ENCODE measurements at places on chromosomes 5 and 9.

DNA sequence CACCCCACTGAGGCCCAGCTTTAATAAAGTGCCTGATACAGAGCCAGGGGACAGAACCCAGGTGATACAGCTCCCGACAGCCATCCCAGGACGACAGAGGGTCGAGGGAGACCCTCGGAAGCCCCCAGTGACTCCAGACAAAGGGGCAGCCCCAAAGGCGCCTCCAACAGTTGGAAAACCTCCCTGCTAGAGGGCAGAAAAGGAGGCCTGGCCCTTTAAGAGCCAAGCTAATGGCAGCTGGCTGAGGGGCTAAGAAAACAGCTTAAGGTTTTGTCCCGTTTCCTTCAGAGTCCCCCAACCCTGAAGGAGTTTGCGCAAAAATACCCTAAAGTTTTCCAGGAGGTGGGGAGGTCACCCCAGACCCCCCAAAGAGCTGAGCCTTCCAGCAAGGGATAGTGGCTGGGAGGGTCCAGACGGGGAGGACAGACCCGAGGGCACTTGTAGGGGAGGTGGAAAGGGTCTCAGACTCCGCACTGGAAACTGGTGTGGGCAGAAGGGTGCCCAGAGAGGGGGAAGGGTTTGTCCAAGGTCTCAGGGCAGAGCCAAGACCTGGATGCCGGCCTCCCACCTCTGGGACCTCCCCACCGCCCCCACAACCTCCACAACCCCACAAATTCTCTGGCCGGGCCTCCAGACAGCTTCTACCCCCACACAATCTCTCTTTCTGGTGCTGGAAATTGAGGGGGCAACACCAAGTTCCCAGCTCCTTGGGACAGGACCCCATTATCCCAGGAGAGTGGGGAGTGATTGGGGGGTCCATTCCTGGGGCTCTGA lies 8.2 kb upstream of the AK1 start:
- DNase-seq: no peak

- no peak for DNase-seq
These were observed 10.9 kb downstream of the PHF2 start for GRCh38 chr9:93587284-93587650.

- DNase-seq: no peak
These were observed 36.6 kb upstream of the ANKH start for GRCh38 chr5:14908172-14908571.

- no peak for DNase-seq
These were observed 93.0 kb upstream of the ZNF608 start for GRCh38 chr5:124839371-124839998.

- DNase-seq: no peak
These were observed 148.8 kb downstream of the MACIR start for GRCh38 chr5:103407402-103407801.

- no peak for DNase-seq
These were observed 226.8 kb downstream of the TMEM167A start for GRCh38 chr5:82850393-82850792.

GRCh38 chr9:107108342-107109130 lies 174.5 kb upstream of the RAD23B start:
- no peak for DNase-seq

DNA sequence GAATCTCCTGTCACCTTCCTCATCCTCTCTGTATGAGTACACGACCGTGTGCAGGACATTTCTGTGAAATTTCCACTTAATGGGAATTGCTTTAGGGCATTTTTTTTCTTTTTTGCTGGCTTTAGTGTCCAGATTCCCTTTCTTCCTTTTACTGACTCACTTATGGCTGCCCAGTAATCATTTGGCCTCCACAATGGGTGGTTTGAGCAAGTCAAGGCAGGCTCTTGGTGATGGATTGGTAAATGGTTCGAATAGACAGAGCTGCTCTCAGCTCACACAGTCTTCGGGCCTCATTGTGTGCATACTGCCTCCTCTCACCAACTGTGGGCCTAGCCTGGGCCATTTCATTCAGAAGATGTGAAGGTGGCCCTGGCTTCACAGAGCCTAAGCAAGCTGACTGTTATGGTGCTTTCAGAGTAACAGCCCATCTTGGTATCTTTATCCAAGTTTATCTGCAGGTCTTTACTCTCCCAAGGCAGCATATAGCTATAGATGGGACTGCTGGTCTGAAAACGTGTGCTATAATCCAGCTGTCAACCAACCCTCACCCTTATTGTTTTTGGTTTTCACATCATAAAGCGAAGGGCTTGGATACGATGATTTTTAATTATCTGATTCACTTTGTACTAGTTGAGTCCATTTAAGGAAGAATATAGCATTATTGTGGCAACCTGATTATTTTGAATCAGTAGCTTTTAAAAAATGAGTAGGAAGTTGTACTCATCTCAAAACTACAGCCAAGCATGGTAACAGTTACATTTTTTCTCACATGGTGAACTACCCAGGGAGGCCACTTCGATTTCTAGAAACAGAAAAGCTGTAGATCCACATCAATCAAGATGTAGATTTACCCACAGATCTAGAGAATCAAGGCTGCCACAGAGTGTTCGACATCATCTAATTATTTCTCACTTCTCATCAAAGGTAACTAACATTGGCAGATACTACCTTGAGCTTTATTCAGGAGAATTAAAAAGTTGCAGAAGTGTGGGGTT lies 50.4 kb upstream of the CKMT2 start:
- DNase-seq: no peak

GRCh38 chr9:121324316-121324715 lies 45.7 kb downstream of the STOM start:
- no peak for DNase-seq

DNA sequence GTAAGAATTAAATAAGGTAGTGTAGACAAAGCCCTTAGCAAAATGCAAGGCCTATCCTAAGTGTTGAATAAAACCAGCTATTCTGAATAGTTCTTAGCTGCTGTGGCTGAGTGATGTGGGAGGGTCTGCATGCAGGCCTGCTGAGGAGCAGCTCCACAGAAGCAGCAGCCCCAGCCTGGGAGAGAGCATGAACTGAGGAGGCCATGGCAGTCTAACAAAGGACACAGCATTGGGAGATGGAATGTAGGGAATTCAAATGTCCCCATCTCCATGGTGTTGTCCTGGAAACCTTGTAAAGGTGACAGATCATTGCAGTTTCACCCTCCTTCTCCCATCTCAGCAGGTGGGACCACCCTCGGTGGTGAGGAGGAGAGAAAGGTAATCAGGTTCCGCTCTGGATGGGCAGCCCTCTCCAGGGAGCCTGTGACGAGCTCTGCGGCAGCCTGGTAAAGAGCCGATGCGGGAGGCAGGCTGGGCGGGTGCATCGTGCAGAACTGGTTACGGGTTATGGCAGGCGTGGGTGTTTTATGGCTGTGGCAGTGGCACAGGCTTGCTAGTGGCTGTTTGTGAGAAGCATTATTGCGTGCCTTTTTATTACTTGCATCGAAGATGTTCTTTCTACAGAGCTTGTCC lies 199.9 kb upstream of the GLRA1 start:
- no peak for DNase-seq

- no peak for DNase-seq
These were observed 34.3 kb downstream of the PARP8 start for GRCh38 chr5:50700706-50701105.

DNA sequence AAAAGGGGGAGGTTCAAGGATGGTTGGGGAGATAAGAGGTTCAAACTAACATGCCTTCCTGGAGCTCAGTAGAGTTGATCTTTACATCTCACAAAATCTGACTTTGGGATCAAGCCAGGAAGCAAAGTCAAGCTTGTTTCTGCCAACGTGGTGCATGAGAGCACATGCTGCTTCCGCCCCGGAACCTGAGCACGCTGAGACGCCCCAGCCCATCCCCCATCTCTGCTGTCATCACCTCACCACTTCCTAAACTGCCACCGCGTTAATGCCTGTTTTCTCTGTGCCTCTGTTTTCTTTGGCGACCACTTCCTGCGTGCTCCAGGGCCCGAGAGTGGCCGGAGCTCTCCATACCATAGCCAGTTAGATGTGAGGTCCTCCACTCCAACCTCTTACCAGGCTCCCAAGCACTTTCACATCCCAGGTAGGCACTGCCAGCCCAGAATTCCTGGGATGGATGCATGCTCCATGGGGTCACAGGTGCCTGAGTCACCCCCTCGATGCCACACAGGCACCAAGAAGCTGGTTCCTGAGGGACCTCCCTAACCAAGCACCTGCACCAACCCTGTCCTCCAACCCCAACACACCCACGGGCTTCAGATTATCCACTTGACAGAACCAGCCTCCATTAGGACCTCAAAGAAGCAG lies 31.2 kb upstream of the AFAP1L1 start:
- peak; percentile 62 for DNase-seq

DNA sequence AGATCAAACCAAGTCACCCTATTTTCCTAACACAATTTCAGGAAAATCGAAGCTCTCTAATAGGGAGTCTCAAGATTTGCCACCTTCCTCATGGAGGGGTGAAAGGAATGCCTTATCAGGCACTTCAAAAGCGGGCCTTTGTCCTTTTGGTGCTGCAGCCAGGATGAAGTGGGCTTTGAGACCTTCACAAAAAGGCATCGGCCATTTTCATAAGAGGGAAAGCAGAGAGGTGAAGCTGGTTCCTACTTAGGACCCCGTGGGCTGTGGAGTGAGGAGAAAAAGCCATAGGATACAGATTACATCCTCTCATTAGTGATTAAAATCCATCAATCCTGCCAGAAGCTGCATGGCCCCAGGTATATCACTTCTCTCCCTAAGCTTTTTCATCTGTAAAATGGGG lies 859 bp downstream of the CDKN2AIPNL start:
- no peak for DNase-seq

GRCh38 chr9:75382126-75382525 lies 293.8 kb downstream of the OSTF1 start:
- no peak for DNase-seq

- no peak for DNase-seq
These were observed 80.5 kb upstream of the EPB41L4B start for GRCh38 chr9:109401169-109401989.

- no peak for DNase-seq
These were observed 24.6 kb downstream of the APC start for GRCh38 chr5:112762113-112762810.

- no peak for DNase-seq
These were observed 55.7 kb upstream of the FANCC start for GRCh38 chr9:95373069-95373681.

DNA sequence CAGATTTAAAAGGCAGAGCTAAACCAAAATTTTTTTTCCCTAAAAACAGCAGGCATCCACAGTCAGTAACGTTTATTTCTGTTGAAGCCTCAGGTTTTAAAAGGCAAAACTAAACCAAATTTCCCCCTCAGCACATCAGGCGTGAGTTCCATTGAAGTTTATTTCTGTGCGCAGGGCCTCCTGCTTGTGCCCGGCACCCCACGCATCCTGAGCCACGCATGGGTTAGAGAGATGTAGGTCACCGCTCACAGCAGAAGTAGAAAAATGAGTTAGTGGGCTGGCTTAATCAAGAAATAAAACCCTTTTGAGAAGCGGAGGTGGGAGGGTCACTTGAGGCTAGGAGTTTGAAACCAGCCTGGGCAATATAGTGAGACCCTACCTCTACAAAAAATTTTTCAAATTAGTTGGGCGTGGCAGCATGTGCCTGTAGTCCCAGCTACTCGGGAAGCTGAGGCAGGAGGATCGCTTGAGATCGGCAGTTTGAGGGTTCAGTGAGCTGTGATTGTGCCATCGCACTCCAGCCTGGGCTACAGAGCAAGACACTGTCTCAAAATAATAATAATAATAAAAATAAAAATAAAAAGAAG lies 75.6 kb upstream of the SPIN1 start:
- no peak for DNase-seq

DNA sequence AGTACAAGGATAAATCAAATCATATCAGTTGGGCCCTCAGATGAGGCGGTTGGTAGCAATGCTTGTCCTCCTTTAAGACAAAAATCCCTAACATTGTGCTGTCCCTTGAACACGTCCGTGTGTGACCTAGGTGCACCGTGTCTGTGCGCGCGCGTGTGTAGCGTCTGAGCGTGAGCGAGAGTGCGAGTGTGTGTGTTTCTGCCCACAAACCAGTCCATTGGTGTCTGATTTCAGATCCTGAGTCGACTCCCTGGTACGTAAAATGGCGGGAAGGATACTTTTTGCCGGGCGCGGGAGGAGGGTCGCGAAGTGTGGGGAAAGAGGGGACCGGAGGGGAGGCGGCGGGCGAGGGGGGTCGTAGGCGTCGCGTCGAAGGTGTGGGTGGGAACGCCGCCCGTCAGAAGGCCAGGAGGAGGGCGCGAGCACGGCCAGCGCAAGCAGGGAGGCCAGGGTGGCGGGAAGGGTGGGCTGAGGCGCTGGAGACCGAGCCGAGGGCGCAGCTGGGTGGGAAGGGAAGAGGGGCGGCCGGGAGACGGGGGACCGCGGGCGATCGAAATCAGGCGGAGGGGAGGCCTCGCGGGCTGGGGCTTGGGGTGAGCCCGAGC lies 8.9 kb downstream of the OTP start:
- DNase-seq: no peak

DNA sequence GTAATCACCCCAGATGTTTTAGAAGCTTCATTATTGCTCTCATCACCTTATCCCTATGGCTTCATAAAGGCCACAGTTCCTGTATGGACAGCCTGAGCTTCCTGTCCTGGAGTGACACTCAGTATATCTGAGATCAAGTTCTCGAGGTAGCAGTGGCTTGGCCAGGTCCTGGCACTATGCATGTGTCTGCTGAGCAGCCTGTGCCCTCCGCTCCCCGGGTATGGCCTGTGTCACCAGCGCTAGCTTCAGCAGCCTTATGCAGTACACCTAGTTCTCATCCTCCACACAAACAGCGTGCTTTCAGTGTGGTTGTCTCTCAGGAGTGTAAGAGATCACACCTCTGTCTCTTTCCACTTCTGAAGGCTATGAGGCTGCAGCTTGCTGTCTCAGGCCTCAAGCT lies 514.7 kb downstream of the DIRAS2 start:
- no peak for DNase-seq

DNA sequence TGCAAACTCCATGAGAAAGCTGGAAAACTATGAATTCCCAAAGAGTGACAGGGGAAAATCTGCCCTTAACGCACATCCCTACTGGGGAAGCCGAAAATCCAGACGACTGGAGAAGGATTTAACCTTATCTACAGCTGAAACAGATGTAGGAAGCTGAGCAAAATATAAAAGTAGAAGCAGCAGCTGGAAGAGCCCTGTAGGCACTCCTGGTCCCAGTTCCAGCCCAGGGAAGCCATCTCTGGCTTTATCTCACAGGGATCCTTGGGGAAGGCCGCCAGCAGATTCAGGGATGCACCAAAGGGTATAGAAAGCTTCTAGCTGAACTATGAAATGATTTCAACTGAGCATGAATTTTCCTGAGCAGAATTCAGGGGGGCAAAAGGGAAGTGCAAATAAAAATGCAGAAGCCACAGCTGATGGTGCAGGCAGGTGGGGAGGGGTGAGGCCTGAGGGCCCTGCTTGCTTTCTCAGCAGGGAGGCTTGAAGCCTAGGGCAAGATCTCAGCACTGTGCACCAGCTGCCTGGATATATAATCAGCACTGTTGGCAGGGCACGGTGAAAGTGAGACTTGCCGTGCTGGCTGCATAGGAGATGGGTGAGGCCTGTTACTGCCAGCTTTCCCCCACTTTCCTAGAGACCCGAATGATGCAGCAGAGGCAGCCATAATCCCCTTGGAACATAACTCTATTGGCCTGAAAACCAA lies 2019.5 kb upstream of the NUDT12 start:
- DNase-seq: no peak

- DNase-seq: peak; percentile 68
These were observed 203.7 kb upstream of the SLC24A2 start for GRCh38 chr9:19992556-19992955.

Measured in T-helper 2 cell (primary cell).